ENCODE measurements at places on chromosomes 3 and 15.

DNA sequence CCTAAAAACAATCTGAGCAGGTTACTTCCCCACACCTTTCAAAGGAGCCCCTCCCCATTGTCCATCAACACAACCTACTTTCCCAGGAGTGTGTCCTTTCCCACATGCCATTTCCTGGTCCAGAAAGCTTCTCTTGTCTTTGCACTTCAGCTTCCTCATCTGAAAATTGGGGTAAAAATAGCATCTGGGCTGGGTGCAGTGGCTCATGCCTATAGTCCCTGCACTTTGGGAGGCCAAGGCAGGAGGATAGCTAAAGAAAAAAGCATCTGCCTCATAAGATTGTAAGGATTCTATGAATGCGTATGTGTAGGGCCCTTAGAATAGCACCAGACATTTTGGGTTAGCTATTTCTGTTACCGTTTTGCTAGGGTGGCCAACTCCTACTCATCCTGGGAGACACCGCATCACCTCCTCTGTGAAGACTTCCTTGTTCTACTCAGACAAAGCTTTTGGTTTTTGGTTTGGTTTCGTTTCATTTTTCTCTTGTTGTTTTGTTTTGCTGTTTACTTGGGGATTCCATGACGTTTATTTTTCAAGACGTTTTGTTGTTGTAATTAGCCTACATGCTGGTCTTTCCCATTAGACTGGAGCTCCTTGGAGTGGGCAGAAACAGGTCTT lies 224.4 kb upstream of the TLE3 start:
- DNase-seq, result peak; percentile 42

DNA sequence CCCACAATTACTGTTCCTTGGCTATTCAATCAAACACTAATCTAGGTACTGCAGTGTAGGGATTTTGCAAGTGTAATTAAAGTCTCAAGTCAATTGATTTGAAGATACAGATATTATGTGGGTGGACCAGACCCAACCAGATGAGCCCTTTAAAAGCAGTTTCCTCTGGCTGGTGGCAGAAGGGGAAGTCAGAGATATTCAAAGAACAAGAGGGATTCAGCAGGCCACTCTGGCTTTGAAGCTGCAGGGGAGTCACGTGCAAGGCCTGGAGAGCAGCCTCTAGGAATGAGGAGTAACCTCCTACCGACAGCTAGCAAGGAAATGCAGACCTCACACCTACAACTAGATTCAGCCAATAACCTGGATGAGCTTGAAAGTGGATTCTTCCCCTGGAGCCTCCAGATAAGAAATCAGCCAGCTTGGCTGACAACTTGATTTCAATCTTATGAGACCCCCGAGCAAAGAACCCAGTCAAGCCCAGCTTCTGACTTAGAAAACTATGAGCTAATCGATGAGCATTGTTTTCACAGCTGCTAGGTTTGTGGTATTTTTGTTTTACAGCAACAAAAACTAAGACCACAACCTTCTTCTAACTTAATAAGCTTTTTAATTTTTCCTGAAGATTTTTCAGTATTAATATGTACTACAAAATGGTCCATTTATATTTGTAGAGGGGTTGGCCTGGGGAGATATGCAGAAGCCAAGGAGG lies 13.4 kb downstream of the HACD2 start:
- DNase-seq, result peak; percentile 50

DNA sequence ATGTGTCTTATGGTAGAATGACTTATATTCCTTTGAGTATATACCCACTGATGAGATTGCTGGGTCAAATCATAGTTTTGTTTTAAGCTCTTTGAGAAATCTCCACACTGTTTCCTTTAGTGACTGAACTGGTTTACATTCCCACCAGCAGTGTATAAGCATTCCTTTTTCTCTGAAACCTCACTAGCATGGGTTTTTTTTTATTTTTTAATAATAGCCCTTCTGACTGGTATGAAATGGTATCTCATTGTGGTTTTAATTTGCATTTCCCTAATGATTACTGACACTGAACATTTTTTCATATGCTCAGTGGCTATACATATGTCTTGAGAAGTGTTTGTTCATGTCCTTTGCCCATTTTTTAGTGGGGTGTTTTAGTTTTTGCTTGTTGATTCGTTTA lies 494.3 kb downstream of the SQOR start:
- DNase-seq, result no peak

GRCh38 chr3:99751649-99752048 lies 66.0 kb upstream of the CMSS1 start:
- DNase-seq, result no peak

DNA sequence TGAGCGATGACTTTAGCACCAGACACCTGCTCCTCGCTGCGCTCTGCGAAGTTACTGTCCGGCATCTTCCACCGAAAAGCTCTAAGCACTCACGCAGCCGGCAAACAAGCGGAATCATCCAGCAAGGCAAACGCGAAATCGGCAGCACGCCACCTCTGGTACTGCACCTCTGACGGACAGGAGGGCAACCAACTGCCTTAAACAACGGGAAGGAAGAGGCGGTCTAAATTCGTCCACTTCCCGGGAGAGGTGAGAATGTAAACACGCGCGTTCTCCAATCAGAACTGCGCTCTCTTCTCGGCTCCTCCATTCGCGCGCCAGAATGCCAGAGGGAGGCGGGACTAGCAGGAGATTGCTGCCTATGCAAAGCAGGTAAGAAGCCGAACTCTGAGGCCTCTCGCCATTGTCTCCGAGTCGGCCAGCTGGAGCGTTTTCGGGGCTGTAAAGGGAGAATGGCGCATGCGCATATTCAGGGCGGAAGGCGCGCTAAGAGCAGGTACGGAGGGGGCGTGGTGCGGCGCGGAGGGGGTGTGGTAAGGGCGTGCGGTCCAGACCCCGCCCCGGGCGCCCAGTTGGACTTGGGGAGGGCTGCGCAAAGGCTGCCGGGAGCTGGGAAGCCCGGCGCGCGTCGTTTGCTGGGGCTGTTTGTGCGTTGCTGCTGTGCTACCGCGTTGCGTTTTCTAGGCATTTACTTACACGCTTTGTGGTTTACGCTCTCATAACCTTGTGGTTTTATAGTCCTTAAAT lies at the start of the genes BTD and HACL1:
Gene BTD, plus strand, starts transcription at position 347 of the 747 bp plus-strand sequence. CDS start 33,695 bp downstream, outside the sequence.
Gene HACL1, minus strand, starts transcription at position 171 of the 747 bp plus-strand sequence. Its CDS starts 106 bp downstream, at position 65.
- DNase-seq, result no peak

DNA sequence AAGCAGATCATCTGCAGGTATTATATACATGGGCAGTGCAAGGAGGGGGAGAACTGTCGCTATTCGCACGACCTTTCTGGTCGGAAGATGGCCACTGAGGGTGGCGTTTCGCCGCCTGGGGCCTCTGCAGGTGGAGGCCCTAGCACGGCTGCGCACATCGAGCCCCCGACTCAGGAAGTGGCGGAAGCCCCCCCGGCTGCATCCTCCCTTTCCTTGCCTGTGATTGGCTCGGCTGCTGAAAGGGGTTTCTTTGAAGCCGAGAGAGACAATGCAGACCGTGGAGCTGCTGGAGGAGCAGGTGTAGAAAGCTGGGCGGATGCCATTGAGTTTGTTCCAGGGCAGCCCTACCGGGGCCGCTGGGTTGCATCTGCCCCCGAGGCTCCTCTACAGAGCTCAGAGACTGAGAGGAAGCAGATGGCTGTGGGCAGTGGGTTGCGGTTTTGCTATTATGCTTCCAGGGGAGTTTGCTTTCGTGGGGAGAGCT lies 639 bp downstream of the MKRN3 start:
- DNase-seq, result peak; percentile 81

DNA sequence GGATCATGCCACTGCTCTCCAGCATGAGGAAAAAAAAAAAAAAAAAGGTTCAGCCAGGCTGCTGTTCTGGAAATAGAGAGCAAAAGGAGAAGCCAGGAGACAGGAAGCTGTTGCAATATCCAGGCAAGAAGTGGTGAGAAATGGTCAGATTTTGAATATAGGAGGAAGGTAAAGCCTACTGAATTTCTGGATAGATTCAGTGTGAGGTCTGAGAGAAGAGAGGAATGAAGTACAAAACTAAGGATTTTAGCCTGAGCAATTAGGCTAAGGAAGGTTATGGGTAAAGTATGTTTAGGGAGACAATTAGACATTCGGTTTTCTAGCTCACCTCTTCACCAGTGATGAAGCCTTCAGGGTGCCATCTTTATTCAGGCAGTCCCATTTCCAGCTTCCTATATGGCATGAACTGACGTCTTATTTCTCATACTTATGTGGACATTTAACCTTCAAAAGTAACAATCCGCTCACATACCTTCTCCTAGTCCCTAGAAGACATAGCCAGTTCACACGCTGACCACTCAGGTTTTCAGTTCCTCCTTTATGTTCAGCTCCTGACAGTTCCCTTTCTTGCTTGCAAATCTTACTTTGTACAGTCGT lies 57.2 kb downstream of the KIF9 start:
- DNase-seq, result peak; percentile 87

DNA sequence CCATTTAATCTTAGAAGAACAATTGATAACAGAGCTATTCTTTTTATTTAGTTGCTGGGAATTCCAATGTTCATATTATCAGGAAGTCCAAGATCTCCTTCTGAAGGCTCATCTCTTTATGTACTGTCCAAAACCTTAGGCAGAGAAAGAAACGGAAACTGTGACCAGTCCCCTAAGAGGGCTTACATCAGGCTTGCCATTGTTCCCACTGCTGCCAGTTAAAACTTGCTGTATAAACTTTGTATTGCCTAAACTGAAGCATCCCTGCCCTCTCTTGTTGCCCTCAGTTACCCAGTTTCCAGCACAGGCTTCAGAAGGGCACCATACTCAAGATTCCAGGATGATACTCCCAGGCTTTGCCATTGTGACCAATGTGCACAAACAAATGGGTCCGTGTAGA lies 435.2 kb upstream of the NAALADL2 start:
- DNase-seq, result no peak

DNA sequence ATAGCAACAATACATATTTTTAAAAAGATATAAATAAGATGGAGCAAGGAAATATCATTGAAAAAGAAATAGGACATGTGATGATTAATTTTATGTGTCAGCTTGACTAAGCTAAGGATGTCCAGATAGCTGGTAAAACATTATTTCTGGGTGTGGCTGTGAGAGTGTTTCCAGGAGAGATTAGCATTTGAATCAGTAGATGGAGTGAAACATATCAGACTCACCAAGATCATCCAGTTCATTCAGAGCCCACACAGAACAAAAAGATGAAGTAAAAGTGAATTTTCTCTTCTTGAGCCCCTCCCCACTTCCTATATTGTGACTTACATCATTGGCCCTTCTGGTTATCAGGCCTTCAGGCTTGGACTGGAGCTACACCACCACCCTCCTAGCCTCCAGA lies 61.6 kb upstream of the TUSC7 start:
- no peak for DNase-seq

GRCh38 chr3:116473602-116474001 lies 28.3 kb upstream of the LSAMP start:
- no peak for DNase-seq

DNA sequence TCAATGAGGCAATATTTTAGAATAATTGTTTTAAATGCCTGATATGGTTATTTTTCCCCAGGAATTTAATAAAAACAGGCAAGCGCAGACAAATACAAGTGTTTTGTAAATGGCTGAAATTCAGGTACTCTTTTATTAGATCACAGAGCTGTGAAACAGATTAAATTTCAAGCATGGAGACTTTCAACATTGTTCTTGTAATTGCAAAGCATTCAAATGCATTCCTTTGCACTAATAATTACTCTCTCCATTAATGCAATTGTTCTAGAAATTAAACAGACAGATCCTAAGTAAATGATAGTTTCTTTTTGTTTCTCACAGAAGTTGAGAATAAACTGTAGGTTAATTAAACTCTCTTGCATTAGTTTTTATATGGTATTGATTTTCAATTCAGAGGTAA lies 42.4 kb upstream of the TGFBR2 start:
- no peak for DNase-seq

GRCh38 chr3:71784914-71785531 lies at the start of gene PROK2:
Gene PROK2 (minus strand): TSS chr3:71785148. CDS start chr3:71785052, 96 bp downstream.
- DNase-seq, result peak; percentile 8

- DNase-seq, result no peak
These were observed 9.1 kb downstream of the RAMAC start for GRCh38 chr15:82995076-82995475.

- no peak for DNase-seq
These were observed 1.5 kb upstream of the AMIGO3 start for GRCh38 chr3:49720855-49721595.

DNA sequence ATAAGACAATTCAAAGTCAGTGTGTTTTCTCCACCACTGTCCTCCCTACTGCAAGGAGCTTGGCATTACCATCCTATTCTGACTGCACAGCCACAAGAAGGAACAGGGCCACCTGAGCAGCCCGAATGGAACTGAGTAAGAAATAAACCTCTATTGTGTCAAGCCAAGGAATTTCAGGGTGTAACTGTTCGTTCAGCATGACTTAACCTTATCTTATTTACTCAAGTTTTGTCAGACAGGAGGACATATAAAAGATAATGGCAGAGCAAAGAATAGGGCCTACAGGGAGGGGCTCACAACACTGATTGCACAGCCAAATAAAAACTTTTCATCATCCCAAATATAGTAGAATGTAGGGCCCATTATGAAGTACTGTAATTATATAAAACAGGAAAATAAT lies 236.1 kb downstream of the NEK10 start:
- no peak for DNase-seq

DNA sequence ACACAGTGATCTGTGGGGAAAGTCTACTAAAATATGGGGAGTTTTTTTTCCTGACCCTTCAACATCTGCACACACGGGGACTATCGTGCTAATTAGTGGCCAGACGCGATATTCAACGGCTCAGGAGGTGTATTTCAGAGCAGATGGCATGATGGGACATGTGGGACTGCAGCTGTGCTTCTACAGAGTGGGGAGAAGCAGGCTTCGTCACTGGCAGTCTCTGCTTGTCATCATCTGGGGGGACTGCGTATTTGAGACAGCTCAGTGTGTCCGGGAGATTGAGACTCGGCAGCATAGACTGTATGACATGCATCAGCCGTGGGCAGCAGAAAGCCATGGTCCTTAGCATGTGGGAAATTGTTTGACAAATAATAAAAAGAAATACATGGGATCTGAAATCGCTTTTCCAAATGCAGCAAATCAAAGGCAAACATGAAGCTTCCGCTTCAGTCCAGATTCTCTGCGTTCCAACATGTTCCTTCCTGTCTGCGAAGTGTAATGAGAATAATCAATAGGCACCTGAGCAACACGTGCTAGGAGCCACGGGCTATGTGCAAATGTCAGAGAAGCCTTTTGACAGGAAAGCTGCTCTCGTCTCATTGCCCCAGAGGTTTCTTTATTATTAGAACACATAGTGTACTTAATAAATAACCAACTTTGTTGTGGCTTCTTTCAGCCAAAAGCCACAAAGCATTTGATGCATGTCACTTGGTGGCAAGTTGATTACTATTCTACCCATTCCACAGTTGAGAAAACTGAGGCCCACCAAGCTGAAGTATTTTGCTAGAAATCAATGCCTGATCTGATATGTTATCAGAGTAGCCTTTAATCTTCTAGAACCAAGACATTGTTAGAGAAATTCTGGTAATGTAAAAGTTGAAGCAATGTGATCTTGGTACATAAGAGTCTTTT lies 276.3 kb downstream of the RYR3 start:
- no peak for DNase-seq

DNA sequence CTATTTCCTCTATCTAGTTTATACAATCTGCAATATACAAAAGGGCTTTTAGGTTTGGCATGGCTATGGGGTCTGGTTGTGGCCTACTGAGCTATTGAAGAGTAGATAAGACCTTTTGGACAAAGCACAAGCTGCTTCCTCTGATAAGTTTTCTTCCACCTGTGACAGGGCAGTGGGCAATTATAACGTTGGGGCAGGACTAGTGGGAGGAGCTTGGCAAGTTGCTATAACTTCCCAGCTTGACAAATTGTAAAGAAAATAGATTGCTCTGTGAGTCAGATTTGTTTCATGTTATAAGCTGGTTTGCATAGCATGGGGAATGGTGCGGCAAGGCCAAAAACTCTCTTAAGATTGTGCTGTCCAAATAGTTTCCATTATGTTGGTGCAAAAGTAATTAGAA lies 64.9 kb downstream of the SLC7A14 start:
- DNase-seq, result no peak

- peak; percentile 28 for DNase-seq
These were observed 76.6 kb downstream of the SRGAP3 start for GRCh38 chr3:9172851-9173321.

GRCh38 chr15:53522991-53523390 lies 236.5 kb downstream of the WDR72 start:
- no peak for DNase-seq

Data from MV-4-11 (cell line).